ENCODE measurements at places on chromosomes 1 and 21. TPM values are rescaled to one million over a fixed set of nuclear protein-coding genes. Genes with fewer than 3 reads are reported as not detected.

Gene TCHH
- 0.33 TPM for total RNA-seq

Gene CLDN8
- total RNA-seq = not detected

Gene IPP
- 2.8 TPM for total RNA-seq

Gene PARK7
- total RNA-seq = 367 TPM

Gene ZNF683
- total RNA-seq = not detected

Gene HS2ST1
- total RNA-seq = 10.0 TPM

Gene BMP8B
- total RNA-seq = 5.9 TPM

Gene OVAAL
- 0.46 TPM for total RNA-seq
